ENCODE measurements at places on chromosomes 4 and X.

DNA sequence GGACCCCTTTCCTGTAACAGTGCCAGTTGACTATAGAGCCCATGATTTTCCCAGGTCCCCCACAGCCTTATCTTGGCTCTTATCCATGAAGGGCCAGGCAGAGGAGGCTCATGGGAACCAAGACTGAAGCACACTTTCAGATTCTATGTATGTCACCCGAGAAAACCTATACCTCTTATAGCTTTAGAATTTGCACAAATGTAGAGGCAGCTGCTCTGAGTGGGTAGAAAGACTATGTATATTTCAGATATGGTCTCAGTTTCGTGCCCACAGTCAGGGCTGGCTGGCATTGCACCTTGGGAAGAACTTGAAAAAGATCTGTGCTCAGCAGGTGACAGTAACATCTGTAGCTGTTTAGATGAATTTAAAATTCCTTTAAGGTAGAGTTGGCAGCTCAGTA, 8.3 kb upstream of the LNX1 start:
- DNase-seq: no peak

DNA sequence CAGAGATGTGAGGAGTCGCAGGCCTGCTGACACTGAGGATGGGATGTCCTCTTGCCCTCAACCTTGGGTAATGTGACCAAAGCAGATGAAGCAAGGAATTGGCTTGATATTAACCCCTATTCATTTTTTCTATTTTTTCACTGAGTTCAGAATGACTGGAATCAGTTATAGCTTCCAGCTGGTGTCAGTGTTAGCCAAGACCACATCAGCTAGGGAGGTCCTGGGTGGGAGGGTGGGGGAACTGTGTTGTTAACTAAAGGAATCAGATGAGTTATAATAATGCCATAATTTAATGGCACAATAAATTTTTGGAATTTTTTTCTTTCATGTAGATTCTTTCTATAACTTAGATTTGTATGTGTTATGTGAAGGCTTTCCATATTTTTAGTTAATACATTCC, 91.9 kb downstream of the EGF start:
- no peak for DNase-seq

DNA sequence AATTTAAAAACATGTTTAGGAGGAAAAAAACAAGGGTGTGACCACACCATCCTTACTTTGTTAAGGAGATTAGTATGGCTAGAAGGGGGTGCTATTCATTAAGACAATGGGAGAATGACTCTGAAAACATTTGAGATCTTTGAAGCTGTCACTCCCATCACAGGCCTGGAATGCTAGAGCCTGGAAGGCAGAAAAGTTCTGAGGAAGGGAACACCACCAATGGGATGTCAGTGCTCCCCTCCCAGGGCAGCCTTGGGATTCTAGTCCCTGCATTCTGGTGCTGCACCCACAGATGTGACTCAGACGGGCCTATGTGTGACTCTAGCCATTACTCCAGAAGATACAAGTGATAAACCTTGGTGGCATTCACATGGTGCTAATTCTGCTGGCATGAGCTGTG, 162.2 kb upstream of the ANXA10 start:
- peak; percentile 72 for DNase-seq

DNA sequence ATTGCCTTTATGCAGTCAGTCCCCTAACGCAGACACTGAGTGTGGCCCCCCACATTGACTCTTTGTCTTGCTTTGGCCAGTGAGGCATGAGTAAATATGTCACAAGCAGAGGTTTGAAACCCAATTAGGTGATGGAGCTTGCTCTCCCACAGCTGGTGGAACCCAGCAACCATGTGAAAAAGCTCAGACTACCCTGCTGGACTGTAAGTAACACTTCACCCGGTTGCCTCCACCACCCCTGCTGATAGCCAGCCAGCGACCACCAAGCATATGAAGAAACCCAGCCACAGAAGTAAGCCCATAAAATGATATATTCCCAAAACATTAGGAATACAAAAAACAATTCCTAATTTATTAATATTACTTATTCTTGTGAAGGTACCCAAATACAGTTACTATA, 21.6 kb upstream of the PDCL2 start:
- no peak for DNase-seq

DNA sequence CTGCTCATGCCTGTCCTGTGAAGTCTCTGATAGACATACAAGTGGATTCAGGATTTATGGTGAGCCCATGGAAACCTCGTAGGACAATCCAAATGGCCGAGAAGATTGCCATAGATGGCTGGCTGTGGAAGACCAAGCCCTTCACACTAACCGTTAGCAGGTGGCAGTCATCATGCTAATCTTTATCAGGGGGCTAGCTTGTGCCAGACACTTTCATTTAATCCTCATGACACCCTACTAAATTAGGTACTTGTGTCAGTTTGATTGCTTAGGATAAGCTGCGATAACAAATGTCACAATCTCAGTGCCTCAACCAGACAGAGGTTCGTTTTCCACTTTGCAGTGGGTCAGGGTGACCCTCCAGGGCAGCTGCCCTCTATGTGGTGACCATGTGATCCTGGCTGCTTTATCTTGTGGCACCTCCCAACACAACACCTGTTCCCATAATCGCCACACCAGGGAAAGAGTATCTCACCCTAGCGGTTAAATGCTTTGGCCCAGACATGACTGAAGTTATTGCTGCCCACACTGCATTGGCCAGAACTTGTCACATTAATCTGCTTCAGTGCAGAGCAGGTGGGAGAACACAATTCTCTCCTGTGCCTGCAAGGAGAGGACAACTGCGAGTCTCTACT, 60.8 kb downstream of the REPS2 start:
- no peak for DNase-seq

DNA sequence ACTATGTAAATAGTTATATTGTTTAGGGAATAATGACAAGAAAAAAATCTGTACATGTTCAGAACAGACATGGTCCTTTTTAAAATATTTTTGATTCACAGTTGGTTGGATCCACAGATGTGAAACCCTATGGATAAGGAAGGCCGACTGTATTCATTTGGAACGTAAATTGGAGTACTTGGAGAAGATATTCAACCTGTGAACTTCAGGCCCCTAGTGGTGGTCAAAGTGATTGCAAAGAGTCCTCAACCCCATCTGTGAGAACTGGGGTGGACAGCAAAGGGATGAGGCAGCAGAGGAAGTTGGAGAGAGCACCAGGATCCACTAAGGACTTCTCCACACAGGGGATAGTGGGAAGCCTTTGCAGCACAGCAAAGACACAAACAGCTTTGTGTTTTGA, 6.2 kb upstream of the CXCL13 start:
- peak; percentile 5 for DNase-seq

- DNase-seq: no peak
Observed at GRCh38 chrX:45751156-45751555, 550.5 kb upstream of the DIPK2B start.

DNA sequence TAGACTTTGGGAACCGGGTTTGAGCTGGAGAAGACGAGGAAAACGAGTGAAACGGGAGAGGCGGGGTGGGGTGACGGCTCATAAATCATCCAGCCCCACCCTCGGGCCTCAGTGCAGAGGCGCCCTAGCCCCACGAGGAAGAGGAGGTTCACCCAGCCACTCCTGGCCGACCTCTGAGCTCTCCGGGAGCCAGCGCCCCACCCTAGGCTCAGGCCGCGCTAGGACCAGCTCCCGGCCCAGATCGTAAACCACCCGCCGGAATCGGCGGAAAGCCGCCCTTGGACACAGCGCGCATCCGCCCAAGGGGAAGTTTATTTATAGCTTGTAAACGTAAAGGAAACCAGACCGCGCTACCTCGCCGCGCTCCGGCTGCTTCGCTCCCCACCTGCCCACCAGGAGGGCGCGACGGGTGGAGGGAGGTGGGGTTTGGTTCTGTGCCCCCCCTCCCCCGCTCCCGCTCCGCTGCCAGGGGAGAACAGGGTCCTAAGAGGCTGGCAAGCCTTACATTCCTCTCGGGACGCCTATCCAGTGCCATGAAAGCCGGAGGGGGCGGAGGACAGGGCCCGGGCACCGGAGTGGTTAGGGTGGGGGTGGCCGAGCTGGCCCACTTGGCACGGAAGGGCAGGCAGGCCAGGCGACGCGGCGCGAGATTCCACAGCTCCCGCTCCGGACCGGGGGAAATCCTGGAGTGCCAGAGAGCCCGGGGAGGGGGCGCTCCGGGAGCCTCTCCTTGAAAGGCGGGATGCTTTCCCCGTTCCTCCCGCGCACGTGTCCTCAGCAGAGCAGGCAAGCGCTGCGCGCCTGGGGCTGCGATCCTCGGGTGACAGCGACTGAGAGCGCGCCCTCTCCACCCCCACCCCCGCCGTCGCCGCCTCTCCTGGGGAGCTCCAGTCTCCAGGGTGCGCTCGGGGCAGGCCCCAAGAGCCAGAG, 84.2 kb downstream of the BCOR start:
- DNase-seq: no peak

DNA sequence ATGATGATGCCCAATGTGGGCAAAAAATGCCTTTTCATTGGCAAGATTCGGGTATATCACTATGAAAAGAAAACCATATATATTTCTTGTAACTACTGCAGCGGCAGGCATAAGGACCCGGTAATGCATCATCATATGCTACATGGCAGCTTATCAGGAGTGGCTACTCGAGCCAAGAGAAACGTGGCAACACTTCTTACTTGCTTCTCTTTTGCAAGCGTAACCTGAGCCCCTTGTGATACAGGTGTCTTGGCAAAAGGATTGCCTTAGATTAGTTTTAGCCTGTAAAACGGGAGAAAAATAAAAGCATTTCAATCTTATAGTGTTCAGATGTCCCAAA, 280.3 kb downstream of the SPRY1 start:
- no peak for DNase-seq

GRCh38 chrX:13536551-13536950, 32.9 kb upstream of the EGFL6 start:
- DNase-seq: no peak

GRCh38 chrX:32153585-32153984, 1057.8 kb downstream of the DMD start:
- DNase-seq: no peak

DNA sequence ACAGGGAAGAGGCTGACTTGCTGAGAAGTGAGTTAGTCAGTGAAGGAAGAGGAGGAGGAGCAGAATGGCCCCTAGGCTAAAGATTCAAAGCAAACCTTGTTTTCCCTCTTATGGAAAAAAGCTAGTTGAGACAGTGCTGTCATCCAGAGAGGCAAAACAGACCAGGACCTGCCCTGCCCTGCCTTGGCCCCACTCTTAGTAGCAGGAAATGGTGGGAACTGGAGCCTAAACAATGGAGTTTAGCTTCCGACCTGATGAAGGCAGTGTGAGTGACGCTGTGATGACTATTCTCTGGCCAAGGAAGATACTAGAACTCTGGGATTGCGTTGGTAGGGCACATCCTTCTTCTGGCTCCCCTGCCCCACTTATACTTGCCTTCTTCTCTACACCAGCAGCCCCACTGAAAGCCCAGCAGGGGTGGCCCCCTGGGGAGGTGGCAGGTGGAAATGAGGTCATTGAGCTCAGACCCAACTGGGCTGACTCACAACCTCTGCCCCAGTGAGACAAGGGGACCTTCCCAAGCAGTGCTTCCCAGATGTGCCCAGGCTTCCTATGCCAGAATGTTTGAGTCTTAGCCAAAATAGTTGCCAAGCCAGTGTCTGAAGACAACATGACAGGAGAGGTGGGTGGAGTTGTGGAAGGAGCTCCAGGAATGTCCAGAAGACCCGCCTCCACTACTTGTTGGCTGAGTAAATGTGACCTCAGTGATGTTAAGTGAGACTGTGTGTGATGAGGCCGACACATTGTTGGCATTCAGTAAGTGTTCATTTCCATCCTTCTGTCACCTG, 38.8 kb downstream of the MSN start:
- DNase-seq: no peak

DNA sequence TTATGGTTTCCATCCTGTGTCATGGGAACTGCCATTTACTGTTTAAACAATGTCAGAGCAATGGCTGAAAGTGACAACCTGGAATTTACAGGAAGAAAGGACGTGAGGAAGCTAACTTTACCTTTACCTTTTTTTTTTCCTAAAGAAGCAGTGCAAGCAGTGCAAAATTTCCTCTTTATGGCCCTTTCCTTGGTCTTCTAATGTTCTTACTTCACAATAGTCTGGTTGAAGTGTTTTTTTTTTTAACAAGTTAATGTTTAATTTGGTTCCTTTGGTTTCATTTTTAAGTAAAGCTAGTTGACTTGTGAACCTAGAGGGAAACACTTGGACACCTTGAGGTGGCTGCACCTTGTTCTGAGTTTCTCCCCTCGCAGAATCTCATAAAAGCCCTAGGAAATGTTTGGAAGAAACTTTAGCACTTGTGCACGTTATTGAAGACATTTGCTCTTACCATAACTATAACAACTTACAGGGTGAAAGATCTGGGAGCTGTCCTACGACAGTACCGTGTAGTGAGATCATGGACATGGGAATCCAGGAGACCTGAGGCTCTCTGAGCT, 1.8 kb downstream of the SGMS2 start:
- no peak for DNase-seq

GRCh38 chr4:113181289-113182007, 132.0 kb downstream of the ANK2 start:
- no peak for DNase-seq

DNA sequence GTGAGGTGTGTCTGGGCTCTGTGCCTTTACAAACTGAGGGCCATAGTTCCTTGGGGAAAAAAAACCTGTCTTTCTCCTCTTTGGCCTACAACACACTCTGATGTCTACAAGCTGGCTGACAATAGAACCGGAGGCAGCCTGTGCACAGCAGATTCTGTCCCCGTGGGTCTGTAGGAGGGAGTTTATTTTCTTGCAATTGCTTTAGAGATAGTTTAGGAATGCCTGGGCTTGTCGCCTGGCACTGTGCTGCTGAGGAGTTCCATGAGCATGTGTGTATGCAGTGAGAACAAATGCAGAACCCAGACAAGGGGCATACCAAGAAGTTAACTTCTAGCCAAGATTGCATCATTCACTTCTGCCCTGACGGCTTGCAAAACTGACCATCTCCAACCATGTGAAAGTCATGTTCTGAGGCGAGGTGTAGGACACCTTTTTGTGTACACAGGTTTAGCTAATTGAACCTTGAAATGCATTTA, 54.1 kb downstream of the CCNI start:
- no peak for DNase-seq

DNA sequence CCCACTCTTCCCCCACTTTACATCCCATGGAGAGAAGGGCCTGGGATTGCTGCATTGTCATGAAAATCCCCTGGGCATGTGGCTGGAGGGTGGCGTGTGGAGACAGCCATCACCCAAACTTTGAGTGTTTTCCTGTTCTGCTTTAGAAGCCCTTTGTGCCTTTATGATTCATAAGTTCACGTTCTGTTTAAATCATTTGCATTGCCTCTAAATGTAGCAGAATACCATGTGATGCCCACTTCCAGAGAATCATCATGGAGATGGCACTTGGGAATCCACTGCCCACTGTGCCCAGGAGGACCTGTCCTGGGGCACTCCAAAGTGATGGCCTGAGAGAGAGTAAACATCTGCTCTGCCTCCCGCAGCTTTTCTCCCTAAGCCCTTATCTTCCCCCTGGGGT, 52.8 kb downstream of the MED28 start:
- no peak for DNase-seq

- DNase-seq: no peak
Observed at GRCh38 chr4:128820671-128821070, 11.2 kb downstream of the JADE1 start.

- no peak for DNase-seq
Observed at GRCh38 chrX:10240918-10241317, 84.1 kb downstream of the CLCN4 start.

GRCh38 chrX:153769865-153770600, 6.0 kb downstream of the PLXNB3 start:
- no peak for DNase-seq
